ENCODE measurements at places on chromosomes 2 and 18.

DNA sequence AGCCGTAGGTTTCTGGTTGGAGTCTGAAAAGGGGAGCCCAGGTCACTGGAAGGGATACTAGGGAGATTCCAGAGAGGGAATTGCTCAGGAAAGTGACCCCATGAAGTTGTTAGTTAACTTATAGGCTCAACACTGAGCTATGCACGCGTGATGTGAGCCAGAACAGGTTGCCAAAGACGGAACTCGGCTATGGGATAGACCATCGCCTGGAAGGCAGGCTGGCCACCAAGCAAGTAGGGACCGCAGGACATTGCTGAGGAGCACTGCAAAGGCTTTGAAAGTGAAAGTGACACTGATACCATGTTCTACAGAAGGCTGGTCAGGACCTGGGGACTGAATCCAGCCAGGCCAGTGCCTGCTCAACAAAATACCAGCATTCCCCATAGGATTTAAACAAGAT lies 7.3 kb downstream of the FARP2 start:
- no peak for DNase-seq

DNA sequence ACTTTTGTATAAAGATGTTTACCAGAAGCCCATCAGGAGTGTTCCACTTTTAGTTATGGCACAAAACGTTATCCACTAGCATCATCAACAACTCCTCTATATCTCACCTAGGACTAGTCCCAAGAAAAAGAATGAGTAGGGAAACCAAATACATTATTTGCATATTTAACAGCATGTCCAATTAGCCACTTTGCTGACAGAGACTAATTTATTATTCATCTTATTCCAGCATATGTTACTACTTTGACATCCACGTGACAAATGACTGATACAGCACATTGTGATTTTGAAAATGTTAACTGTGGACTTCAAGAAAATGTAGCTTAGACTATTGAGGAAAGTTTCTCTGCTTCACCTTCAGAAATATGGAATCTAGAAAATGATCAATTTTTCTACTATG lies 694.0 kb downstream of the NRXN1 start:
- DNase-seq = no peak

- no peak for DNase-seq
These were observed 22.8 kb downstream of the GLI2 start for GRCh38 chr2:120758181-120759144.

GRCh38 chr2:239629926-239630617 lies 229.3 kb upstream of the HDAC4 start:
- no peak for DNase-seq

- no peak for DNase-seq
These were observed 435.7 kb downstream of the TXNL1 start for GRCh38 chr18:56202678-56203077.

- DNase-seq = no peak
These were observed 159.5 kb downstream of the RIF1 start for GRCh38 chr2:151569167-151569566.

DNA sequence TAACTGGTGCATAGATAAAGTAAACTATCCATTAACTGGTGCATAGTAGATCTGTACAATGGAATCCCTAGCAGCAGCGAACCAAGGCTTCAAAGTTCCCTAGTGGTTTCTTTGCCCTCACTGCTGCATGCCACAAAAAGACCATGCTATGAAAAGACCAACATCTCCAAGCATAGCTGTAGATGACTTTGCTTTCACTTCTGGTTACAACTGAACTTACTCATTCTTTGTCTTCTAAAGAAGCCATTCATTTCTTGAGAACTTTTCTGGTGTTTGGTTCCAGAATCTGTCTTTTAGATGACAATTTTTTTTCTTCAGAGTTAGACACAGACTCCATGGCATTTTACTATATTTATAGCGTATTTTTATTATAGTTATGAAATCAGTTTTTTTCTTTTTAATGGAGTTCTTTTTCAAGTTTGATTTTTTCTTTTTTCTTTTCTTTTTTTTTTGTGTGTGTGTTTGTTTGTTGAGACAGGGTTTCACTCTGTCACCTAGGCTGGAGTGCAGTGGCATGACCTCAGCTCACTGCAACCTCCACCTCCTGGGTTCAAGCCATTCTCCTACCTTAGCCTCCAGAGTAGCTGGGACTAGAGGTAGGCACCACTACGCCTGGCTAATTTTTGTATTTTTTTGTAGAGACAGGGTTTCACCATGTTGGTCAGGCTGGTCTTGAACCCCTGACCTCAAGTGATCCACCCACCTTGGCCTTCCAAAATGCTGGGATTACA lies 63.6 kb downstream of the SLC35F5 start:
- no peak for DNase-seq

DNA sequence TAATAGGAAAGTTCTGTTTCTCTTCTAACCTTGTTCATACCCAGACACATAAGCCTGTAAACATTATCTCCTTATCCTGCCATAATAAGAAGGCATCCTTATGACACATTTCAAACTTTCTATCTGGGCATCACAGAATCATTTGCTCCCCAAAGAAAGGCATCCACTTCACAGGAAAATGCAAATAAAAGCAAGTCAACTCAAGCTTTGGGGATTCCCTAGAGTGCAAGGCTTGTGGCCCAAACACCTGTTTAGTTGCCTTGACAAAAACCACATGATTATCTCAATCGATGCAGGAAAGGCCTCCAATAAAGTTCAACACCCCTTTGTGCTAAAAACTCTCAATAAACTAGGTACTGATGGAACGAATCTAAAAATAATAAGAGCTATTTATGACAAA lies 195.7 kb upstream of the GALNT5 start:
- DNase-seq = no peak

GRCh38 chr2:98483257-98483861 lies 38.7 kb downstream of the INPP4A start:
- DNase-seq = no peak

All from activated T-helper 9 cell treated with anti-CD3 and anti-CD28 coated beads, Interleukin-2, amount 50 U/mL, for 16 hours (primary cell).